ENCODE measurements at places on chromosomes 2 and 18.

- no peak for DNase-seq
Measured at GRCh38 chr2:41020358-41020757, 568.5 kb upstream of the SLC8A1 start.

- peak; percentile 81 for DNase-seq
Measured at GRCh38 chr18:63322908-63323634, 3.5 kb upstream of the BCL2 start.

GRCh38 chr2:71453404-71454220 is at the start of gene DYSF:
Gene DYSF (plus strand): TSS chr2:71453561.
- DNase-seq: no peak

- no peak for DNase-seq
Measured at GRCh38 chr2:232632229-232632903, 1.0 kb upstream of the EFHD1 start.

GRCh38 chr2:203808046-203808750 is 59.4 kb upstream of the CTLA4 start:
- no peak for DNase-seq

GRCh38 chr18:25144820-25145219 is 207.1 kb downstream of the ZNF521 start:
- DNase-seq: no peak

- peak; percentile 53 for DNase-seq
Measured at GRCh38 chr18:616380-616995, 19.7 kb downstream of the CLUL1 start.

GRCh38 chr2:218986148-218986761 is 1.3 kb upstream of the FEV start:
- no peak for DNase-seq

GRCh38 chr2:178306352-178307073 is 112.2 kb downstream of the OSBPL6 start:
- peak; percentile 35 for DNase-seq

GRCh38 chr2:32688541-32688940 is 60.7 kb downstream of the TTC27 start:
- peak; percentile 23 for DNase-seq

GRCh38 chr2:169323841-169324240 is 38.5 kb downstream of the LRP2 start:
- no peak for DNase-seq

DNA sequence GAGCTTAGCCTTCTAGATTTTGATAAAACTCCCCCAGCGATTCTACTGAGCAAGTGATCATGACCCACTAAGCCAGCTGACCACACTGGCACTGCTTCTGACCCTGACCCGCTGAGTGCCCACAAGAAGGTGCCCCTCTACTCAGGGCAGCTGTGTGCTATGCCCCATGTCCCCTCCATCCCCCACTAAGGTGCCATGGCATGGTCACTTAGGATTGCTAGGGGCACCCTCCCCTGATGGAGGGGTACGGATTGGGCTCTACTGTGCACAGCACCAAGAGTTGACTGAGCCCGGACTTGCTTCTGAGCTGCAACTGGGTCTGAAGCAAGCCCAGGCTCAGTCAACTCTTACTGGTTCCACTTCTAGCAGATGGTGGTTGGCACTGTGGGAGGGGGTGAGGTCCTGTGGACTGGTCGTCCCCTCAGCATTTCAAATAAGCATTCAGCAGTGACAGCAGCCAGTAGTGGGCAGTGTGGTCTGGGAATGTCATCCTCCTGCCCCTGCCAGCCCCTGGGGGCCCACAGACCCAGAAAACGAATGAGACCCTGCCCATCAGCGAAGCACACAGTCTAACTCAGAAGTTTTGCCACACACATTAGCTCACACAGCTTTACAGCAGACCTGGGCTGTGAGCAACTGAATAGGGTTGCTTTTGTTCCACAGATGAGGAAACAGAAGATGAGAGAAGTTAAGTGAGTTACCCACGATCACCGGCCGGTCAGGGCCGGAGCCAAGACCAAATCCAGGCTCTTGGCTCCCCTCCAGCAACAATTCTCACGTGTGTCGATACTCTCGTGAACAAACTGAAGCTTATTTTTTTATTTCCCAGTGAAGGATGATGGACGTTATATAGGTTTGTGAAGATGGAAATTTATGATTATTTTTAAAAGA is 52.1 kb upstream of the FOSL2 start:
- no peak for DNase-seq

GRCh38 chr18:3346487-3346886 is 84.6 kb downstream of the MYL12B start:
- DNase-seq: no peak

GRCh38 chr2:70855667-70856066 is 20.1 kb upstream of the CD207 start:
- DNase-seq: no peak

DNA sequence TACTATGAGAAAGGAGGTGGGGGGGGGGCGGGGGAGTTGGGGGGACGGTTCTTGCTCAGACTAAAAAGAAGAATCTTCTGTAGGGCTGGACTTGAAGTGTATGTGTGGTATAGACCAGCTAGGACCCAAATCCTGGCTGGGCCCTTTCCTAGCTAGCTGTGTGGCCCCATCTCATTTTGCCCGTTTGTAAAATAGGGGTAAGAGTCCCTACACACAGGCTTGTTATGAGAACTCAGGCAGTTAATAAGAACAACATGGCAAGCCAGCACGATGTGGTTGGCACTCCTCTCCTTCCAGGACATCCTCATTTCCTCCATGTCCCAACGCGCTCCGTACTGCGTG is 1.1 kb downstream of the EVA1A start:
- no peak for DNase-seq

DNA sequence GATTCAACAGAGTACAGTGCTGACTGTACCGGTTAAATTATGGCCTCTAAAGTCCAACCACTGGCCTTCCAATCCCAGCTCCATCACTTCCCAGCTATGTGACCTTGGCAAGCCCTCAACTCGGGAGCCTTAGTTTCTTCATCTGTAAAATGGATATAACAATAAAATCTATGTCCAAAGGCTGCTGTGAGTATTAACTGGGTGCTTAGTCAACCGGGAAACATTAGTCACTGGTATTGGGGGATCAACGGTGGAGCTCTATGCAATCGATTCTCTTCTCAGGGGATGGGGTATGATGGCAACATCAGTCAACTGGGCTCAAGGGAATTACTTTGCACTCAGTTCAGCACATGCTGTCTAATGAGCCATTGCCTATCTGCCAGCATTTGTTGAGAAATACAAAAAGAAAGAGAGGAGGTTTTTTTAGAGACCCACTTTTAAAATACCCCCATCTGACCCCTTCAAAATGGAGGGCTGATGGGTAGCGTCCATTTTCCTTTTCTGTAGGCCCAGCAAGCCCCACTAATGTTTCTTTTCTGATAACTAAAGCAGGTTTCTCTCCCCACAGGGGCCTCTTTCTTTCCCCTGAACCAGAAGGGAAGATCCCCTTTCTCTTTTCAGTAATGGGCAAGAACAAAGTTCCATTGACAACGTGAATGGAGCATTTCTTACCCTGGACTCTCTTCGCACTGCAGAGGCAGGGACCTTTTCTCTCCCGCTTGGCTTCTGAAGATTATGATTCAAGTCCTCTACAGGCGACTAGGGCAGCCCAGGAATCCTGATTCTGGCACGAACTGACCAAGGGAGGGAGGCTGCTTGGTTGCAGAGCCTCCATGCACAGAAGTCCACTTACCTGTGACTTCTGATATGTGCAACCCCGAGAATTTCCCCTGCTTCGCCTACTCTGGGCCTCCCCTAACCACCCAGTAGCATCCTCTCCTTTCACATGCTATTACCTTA is 8.7 kb upstream of the AGFG1 start:
- DNase-seq: no peak

- no peak for DNase-seq
Measured at GRCh38 chr2:238567996-238568395, 141.3 kb downstream of the ASB1 start.

- no peak for DNase-seq
Measured at GRCh38 chr2:217958206-217958883, 44.5 kb downstream of the TNS1 start.

- DNase-seq: no peak
Measured at GRCh38 chr18:65941482-65941881, 190.7 kb downstream of the CDH7 start.

Data from AML-193 (cell line).